ENCODE measurements at places on chromosomes 2 and 18.
A peak's percentile ranks its signal among the peaks of the same experiment; 100 is the strongest.

DNA sequence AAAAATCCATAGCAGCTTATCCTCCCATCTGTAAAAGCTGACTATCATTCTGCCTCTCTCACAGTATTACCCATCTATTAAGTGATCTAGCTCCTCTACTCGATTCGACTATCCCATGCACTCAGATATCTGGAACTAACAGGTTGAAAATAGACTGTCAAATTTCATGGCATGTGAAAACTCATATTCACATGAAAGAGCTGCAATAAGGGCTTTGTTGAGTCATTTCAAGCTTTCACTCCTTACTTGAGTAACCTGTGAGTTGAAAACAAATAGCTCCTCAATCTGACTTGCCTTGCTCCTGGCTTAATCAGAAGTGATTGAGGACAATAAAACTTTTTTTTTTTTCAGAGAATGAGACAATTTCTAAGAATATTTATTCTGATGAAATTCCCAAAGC is 192.4 kb upstream of the ERBB4 start:
- DNase-seq, result no peak

- DNase-seq, result no peak
These were observed 28.4 kb downstream of the MEX3C start for GRCh38 chr18:51168960-51169662.

DNA sequence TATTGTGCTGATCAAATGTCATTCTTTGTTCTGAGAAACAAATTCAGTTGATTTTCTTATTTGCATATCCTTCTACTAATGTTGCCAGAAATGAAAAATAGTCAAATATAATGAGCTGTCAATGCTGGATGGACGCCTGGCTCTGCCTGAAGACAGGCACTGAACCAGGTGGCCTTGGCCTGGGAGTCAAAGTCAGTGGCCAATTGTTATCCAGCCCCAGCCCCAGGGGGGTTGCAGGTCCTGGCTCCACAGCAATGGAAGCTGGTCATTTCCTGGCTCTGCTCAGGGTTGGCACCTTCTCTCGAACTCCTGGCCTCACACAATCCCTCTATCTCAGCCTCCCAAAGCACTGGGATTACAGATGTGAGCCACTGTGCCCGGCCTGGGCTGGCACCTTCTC is 176.8 kb upstream of the GLI2 start:
- no peak for DNase-seq

DNA sequence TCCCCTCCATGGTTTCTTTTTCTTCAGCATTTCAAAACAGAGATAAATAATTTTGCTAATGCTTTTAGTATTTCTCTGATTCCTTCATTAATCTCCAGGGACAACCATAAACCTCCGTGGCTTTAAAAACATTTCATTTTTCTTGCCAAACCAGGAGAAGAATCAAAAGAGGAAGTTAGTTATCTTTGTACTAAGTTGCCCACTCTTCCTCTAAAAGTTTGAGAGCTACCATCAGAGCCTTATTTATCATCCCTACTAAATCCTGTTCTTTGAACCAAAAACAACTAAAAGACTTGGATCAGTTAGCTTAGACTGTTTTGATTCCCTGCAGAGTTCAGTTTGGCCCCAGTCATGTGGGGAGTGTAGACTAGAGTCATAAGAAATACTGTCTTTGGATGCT is 208.4 kb downstream of the SETBP1 start:
- DNase-seq, result no peak

- DNase-seq, result no peak
These were observed 4.4 kb downstream of the IL1B start for GRCh38 chr2:112831946-112832840.

- no peak for DNase-seq
These were observed 349.8 kb downstream of the RBM43 start for GRCh38 chr2:150911766-150912280.

- no peak for DNase-seq
These were observed 175.2 kb downstream of the SH3RF3 start for GRCh38 chr2:109304242-109304641.

DNA sequence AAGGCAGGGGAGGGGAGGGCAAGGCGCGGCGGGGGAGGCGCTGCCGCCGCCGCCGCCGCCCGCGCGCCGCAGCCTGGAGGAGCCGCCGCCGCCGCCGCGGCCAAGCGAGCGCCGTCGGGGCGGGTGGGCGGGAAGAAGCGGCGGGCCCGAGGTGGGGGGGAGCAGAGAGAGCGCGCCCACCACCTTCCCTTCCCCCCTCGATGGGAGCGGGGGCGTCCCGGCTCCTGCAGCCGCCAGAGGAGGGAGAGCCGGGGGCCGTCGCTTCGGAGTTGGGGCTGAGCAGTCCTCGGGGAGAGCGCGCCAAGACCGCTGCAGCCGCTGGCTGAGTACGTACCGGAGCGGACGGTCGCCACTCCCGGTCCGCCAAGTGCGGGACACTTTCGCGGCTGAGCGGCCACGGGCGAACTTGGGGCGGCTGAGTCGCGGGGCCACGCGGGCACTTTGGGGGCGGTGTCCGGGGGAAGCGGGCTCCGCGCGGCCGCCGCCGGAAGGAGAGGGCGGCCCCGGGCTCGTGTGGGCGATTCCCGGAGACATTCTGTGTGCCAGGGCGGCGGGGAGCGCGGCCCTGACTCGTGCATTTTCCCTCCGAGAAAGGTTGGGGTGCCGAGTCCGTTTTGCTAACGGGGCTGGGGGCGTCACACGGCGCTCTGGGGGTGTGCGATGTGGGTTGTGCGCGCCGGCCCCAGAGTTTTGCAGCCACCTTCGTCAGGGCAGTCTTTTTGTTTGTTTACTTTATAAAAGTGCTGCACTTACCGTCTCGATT is at the start of gene NAB1:
Gene NAB1 (plus strand): TSS at position 49 of the 763 bp plus-strand sequence. CDS start 10,094 bp downstream, outside the sequence.
- peak; percentile 79 for DNase-seq
